Suppressor macrophage treated with lipopolysaccharide for 1 hour (primary cell): ENCODE measurements at places on chromosomes 13 and 19.

DNA sequence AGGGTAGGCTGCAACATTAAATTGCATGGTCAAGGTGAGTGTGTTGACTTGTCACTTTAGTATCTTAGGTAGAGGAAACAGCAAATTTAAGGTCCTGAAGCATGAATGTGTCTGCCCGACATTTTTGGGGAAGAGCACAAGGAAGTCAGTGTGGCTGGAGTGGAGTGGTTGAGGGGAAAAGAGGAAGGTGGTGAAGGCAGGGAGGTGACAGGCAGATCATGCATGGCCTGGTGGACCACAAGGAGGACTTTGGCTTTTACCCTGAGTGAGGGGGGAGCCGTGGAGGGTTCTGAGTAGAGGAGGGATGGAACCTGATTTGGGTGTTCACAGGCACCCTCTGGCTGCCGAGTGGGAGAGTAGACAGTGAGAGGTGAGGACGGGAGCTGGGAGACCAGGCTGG is 168.0 kb downstream of the IER2 start:
- no peak for DNase-seq

GRCh38 chr13:102729560-102730270 is 34.9 kb upstream of the METTL21C start:
- DNase-seq = peak; percentile 48

DNA sequence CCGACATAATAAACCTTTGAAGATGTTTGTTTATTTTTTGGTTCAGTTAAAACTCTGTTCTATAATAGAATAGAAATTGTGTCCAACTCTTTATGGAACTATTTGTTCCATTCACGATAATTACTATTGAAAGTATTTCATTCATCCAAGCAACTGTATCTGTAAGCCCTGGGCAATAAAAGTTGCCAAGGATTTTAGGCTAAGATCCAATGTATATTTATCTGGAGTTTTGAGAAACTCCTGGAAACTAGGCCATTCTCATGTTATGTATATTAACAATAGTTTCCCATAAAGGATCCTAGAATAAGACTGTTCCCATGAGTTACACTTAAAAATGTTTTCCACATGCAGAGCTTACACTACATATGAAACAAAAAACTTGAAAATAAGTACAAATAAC is 261.6 kb downstream of the SLITRK6 start:
- DNase-seq = no peak

DNA sequence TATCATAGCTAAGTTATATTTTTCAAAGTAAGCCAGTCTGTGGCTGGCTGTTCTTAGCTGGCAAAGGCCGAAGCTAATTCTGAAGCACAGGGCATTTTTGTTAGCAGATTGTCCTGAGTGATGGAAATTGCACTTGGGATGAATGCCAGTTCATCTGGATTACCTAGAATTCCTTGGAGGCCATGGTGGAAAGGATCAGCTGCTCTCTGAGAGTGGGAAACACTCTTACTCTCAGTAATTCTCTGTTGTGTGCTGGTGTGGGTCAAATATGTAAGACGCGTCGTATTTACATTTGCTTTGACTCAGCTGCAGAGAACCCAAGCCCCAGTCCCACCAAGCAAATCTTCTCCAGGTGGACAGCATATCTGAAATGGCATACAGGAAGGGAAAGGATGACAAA is 60.7 kb upstream of the C1QTNF9B start:
- no peak for DNase-seq
